ENCODE measurements at places on chromosomes 3 and 15.

GRCh38 chr3:147383617-147384016 is 22.7 kb downstream of the ZIC4 start:
- DNase-seq = no peak

DNA sequence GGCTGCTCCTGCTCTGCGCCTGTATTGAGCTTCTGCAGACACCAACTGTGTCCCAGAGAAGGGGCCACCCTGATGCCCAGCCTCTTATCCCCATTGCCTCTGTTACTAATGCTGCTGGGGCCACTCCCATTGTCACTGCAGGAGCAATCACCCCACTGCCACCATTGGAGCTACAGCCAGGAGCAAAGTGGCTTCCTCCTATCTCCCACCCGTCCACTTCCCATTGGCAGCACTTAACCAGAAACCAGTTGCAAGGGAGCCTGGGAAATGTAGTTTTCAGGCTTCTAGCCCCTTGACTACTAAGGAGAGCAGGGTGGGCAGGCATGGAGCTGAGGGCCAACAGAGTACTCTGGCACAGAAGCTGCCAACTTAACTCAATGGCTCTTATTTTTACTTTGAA is 55.9 kb upstream of the KLF13 start:
- no peak for DNase-seq

- DNase-seq = no peak
These were observed 37.0 kb upstream of the CORO2B start for GRCh38 chr15:68541743-68542142.

DNA sequence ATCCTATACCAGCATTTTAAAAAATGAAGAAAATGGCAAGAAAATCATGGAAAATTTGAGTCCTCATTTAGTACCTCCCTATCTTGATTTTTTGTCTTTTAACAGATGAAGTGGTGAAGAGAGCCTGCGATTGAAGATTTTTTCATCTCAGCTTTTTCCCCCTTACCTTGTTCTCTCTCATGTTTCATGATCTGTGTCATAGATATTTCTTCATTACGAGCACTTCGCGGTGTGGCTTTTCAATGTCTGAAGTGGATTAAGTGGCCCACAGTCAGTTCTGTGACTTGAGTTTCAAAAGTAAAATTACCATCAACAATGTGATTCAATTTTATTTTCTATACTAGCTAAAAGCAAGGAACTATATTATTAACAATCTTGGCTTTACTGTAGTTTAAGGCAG is 147.2 kb downstream of the FNDC3B start:
- DNase-seq = no peak

DNA sequence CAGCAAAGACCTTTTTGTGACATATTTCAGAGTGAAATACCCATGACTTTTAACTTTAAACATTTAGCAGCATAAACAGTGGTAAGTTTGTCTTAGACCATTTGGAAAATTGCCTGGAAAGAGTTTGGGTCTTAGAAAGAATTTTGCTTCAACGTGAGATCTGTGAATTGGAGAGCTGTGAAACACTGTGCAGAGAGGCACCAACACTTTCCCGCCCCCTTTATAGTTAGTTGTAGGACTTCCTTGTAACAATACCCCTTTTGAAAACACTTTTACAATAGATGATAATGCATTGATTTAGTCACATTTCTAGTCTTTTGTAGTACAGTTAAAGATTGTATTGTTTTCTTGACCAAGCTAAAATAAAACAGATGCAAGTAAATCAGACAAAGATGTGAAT is 43.5 kb upstream of the MBNL1 start:
- no peak for DNase-seq

DNA sequence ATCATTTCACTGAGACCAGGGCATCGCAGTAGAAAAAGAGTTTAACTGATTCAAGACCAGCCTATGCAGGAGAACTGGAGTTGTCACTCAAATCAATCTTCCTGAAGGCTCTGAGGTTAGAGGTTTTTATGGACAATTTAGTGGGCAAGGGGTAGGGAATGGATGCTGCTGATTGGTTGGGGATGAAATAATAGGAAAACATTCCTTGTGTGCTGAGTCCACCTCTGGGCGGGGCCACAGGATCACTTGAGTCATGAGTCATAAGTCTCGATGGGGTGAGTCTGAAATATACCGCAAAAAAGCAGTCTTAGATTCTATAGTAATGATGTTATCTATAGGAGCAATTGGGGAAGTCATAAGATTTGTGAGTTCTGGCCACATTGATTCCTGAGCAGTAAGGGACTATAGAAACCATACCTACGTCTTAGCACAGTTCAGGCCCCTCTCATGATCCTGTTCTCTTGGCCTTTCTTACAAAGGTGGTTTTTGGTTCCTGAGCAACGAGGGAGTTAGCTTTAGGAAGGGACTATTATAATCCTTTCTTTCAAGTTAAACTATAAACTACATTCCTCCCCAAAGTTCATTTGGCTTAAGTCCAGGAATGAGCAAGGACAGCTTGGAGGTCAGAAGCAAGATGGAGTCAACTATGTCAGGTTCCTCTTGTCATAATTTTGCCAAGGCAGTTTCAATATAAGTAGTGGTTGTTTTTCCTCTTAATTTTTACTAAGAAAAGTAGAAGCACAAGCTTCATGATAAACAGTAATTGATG is 2.7 kb upstream of the OPA1 start:
- no peak for DNase-seq

GRCh38 chr3:135567223-135567622 is 398.3 kb upstream of the PPP2R3A start:
- no peak for DNase-seq

DNA sequence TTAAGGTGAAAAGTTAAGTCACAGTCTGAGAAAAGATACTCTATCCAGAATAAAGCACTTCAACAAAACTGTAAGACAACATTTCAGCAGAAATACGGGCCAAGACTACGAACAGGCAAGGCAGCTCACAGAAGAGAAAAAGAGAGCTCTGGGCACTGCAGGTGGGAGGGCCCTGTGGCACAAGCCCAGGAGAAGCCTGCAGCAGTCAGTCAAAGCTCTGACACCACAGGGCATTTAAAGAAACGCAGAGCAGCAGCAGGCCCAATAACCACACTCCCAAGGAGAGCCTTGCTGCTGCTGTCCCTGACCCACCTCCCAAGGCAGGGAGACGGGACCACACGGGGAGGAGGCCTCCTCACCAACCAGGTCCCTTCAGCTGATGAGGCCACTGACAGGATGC is 19.2 kb downstream of the CHSY1 start:
- no peak for DNase-seq

GRCh38 chr15:72599855-72600464 is 54.5 kb upstream of the GOLGA6B start:
- no peak for DNase-seq
